Muscle of leg (tissue), 16 donors: ENCODE measurements at places on chromosomes 5 and 9. TPM values are rescaled to one million over a fixed set of nuclear protein-coding genes. Genes with fewer than 3 reads are reported as not detected.

The SPATA31C1 gene
- not detected for polyA plus RNA-seq

The TRIM36 gene
- 3.3 TPM for polyA plus RNA-seq

The IL33 gene
- polyA plus RNA-seq = 26.8 TPM

The F2RL2 gene
- polyA plus RNA-seq = 0.84 TPM

The FGF10 gene
- polyA plus RNA-seq = 12.1 TPM

The PCDHB2 gene
- 2.9 TPM for polyA plus RNA-seq

The FAXDC2 gene
- polyA plus RNA-seq = 11.1 TPM

The BARHL1 gene
- polyA plus RNA-seq = not detected

DNA sequence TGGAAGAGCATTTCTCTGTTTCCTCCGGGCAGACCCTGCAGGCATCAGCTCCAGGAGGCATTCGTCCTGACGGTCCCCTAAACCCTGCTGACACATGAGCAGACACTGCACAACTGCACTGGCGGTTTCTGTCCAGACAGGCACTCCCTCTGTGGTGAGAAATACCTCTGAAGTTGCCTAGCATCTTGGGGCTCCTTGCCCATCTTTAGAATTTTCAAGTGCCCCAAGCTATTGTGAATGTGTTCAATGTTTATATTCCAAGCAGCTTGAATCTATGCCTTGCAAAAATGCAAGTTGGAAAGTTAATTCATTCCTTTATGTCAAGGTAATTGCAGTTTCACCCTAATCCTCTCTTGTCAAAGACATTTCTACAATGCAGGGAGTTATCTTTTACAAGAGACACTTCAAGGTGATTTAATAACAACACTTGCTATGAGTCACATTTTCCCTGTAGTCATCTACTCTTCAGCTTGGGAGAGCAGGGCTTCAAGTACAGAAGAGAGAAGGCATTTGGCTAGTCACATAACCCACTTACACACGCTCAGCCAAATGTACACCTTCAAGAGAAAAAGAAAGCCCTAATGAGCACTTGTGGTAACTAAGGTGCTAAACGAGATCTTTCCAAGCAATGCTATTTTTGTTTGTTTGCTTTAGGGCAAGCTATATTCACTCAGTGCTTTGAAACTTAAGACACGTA is 302.5 kb downstream of the MLLT3 start:
- H3K36me3 ChIP-seq = no peaks in the 10 kb centered on the region
- DNase-seq = peak; percentile 24
- no peak overlapping the region for H3K4me3 ChIP-seq
- no peaks in the 10 kb centered on the region for H3K27me3 ChIP-seq
- H3K27ac ChIP-seq = no peak overlapping the region

DNA sequence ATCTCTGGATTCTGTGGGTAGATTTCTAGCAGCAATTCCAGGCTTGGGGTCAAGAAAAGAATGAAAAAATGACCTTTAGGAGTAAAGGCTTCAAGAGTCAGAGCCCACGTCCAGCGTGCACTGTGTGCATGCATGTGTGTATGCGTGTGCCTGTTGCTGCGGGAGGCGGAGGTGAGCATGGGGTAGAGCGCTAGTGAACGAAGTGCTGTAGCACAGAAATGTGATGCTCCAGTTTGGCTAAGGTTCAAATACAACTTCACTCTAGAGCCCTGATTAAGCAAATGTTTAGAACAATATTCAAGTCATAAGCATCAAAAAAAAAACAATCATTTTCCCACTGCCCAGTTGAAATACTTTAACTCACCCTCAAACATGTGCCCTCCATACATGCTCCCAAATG is 403.9 kb downstream of the ZNF608 start:
- no peak overlapping the region for H3K4me3 ChIP-seq
- H3K36me3 ChIP-seq = no peaks in the 10 kb centered on the region
- H3K4me1 ChIP-seq = peaks cover 12% of the 10 kb centered on the region

DNA sequence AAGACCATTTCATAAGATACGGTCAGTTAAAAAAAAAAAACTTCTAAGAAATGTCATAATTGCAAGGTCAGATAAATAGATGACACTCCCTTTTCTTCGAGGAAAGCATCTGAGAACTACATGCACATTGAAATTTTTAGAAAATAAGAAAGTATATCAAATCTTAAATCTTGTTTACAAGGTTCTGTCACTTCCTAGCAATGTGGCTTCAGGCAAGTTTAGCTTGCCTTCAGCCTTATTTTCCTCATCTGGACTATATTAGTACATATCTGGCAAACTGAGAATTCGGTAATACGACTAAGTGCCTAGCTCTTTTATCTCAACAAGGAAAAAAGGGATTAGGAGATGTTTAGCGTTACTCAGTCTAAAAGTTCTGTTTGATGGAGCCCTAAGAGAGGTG is 32.5 kb upstream of the OR2K2 start:
- H3K27ac ChIP-seq = no peak overlapping the region
- no peak overlapping the region for H3K4me3 ChIP-seq
- no peaks in the 10 kb centered on the region for H3K4me1 ChIP-seq
- no peak for DNase-seq

- no peak overlapping the region for H3K4me3 ChIP-seq
- H3K27ac ChIP-seq = no peak overlapping the region
- peaks cover 4% of the 10 kb centered on the region for H3K27me3 ChIP-seq
- H3K36me3 ChIP-seq = no peaks in the 10 kb centered on the region
Measured at GRCh38 chr9:134913713-134914500, 3.8 kb downstream of the FCN1 start.

DNA sequence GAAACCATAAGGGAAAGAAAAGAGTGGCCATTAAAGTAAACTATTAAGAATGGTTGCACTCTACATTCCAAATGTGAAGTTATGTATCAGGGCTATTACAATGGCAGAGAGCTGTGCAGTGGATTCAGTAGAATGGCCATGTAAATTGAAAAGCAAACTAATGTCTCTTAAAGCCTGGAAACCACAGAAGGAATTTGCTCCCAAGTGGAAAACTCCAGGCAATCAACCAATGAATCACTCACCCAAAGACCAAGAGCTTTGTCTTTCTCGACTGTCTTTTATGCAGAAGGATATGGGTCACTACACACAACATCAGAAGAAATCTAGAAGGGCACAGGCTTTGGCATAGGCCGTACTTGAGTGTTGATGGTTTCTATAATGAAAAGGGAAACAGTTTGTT is 114.9 kb downstream of the TLE1 start:
- H3K4me3 ChIP-seq = no peak overlapping the region
- H3K36me3 ChIP-seq = peaks cover 2% of the 10 kb centered on the region
- DNase-seq = no peak
- H3K27me3 ChIP-seq = no peaks in the 10 kb centered on the region
- H3K4me1 ChIP-seq = no peaks in the 10 kb centered on the region

DNA sequence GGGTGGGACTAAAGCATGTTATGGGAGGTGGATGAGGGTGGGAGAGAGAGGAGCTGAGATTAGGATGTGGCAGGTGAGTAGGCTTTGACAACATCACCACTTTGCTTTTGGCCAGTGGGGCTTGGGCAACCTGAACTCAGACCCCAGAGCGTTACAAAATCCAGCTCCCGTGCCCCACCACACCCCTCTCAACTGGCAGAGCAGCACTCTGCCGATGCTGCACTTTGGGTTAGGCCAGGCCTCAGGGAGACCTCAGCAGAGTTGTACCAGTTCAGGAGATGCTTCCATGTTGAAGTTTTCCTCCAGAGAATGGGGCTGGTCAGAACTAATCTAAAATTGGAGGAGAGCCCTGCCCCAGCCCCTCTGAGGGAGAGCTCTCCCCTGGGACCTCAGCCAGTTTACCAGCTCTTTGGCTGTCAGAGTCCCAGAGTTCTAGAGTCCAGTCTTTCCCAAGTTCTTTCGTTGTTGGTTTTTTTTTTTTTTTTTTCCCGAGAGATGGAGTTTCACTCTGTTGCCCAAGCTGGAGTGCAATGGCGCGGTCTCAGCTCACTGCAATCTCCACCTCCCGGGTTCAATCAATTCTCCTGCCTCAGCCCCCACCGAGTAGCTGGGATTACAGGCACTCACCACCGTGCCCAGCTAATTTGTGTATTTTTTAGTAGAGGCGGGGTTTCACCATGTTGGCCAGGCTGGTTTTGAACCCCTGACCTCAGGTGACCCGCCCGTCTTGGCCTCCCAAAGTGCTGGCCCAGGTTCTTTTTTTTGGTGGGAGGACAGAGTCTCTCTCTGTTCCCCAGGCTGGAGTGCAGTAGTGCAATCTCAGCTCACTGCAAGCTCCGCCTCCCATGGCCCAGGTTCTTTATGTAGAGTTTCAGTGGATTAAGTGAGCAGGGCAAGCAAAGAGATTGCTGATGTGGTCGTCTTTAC is 17.8 kb downstream of the NUDT2 start:
- no peak overlapping the region for H3K27ac ChIP-seq
- peaks cover 23% of the 10 kb centered on the region for H3K36me3 ChIP-seq
- no peaks in the 10 kb centered on the region for H3K27me3 ChIP-seq
- peaks cover 20% of the 10 kb centered on the region for H3K4me1 ChIP-seq
- no peak overlapping the region for H3K4me3 ChIP-seq
- no peak for DNase-seq

DNA sequence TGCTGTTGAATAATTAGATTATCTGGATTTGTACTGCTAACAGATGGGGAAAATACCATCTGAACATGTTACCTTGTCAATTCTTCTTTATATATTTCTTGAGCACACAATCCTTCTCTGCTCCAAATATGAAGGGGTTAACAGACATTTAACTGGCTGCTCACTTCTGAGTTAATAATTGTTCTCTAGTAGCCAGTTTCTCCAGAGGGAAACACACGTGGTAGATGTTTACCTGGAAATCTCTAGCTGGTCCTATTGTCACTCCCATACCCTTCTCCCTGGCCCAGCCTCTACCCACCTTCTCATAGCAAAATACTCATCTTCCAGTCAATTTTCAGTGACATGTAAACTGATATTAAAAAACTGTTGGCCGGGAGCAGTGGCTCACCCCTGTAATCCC is 101.5 kb upstream of the ZNF462 start:
- H3K4me1 ChIP-seq = peaks cover 2% of the 10 kb centered on the region
- H3K27ac ChIP-seq = no peak overlapping the region
- H3K4me3 ChIP-seq = no peak overlapping the region

DNA sequence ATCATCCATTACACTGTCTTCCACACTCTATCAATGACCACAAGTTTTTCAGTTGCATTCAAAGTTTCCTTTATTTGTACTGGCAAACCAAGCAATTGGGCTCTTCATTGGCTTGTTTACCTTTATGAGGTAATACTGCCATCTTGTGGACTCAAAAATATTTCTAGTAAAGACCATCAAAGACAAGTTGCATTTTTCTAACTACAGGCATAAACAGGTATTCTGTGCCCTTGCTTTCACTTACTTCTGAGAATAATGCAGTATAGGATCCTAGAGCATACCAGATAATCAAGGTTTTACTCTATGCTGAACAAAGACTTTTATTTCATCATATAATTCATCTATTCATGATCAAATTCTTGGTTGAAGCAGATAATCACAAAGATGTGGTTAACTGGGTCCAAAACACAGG is 173.7 kb upstream of the POU5F2 start:
- H3K36me3 ChIP-seq = no peaks in the 10 kb centered on the region
- H3K4me1 ChIP-seq = no peaks in the 10 kb centered on the region
- no peaks in the 10 kb centered on the region for H3K27me3 ChIP-seq
- H3K27ac ChIP-seq = no peak overlapping the region
- peak; percentile 23 for DNase-seq

- peaks cover 48% of the 10 kb centered on the region for H3K27me3 ChIP-seq
- DNase-seq = no peak
- no peaks in the 10 kb centered on the region for H3K36me3 ChIP-seq
- H3K4me3 ChIP-seq = no peak overlapping the region
Measured at GRCh38 chr9:130669965-130670364, 5.6 kb downstream of the PRDM12 start.

GRCh38 chr5:97297063-97297703 is 114.1 kb upstream of the RIOK2 start:
- H3K27ac ChIP-seq = no peak overlapping the region
- no peaks in the 10 kb centered on the region for H3K27me3 ChIP-seq
- H3K4me1 ChIP-seq = no peaks in the 10 kb centered on the region
- H3K36me3 ChIP-seq = no peaks in the 10 kb centered on the region

GRCh38 chr9:93463638-93464248 is 10.4 kb upstream of the FAM120AOS start:
- no peaks in the 10 kb centered on the region for H3K36me3 ChIP-seq
- DNase-seq = no peak
- no peak overlapping the region for H3K27ac ChIP-seq
- peaks cover 15% of the 10 kb centered on the region for H3K4me1 ChIP-seq

- peaks cover 46% of the 10 kb centered on the region for H3K4me1 ChIP-seq
- no peaks in the 10 kb centered on the region for H3K36me3 ChIP-seq
- H3K27me3 ChIP-seq = peaks cover 90% of the 10 kb centered on the region
- no peak overlapping the region for H3K4me3 ChIP-seq
- no peak for DNase-seq
Measured at GRCh38 chr9:137049544-137050449, 3.8 kb upstream of the NPDC1 start.

GRCh38 chr5:30997681-30998080 is 195.8 kb upstream of the CDH6 start:
- H3K27ac ChIP-seq = no peak overlapping the region
- no peaks in the 10 kb centered on the region for H3K36me3 ChIP-seq
- H3K27me3 ChIP-seq = no peaks in the 10 kb centered on the region

- no peaks in the 10 kb centered on the region for H3K27me3 ChIP-seq
- no peak overlapping the region for H3K27ac ChIP-seq
- peaks cover 67% of the 10 kb centered on the region for H3K36me3 ChIP-seq
Measured at GRCh38 chr9:136521537-136521936, 24.3 kb downstream of the NOTCH1 start.

DNA sequence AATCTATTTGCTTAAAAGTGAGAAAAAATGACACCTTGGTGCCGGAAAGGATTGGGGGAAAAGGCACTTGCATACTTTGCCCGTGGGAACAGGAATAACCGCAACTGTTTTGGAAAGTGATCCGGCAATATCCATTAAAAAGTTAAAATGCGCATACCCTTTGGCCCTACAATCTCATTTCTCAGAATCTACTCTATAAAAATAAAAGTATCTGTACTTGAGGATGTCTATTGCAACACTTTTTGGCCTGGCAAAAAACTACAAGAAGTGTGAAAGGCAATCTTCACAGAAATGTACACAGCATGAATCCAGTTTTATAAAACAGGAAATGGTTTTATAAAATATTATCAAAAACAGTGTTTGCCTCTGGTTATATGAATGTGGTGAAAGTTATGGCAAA is 58.3 kb upstream of the NFIL3 start:
- no peak overlapping the region for H3K4me3 ChIP-seq
- H3K27me3 ChIP-seq = no peaks in the 10 kb centered on the region
- H3K27ac ChIP-seq = no peak overlapping the region
- DNase-seq = no peak
- peaks cover 5% of the 10 kb centered on the region for H3K4me1 ChIP-seq
- H3K36me3 ChIP-seq = no peaks in the 10 kb centered on the region

- H3K27ac ChIP-seq = no peak overlapping the region
- DNase-seq = no peak
- no peaks in the 10 kb centered on the region for H3K27me3 ChIP-seq
- no peaks in the 10 kb centered on the region for H3K36me3 ChIP-seq
- H3K4me1 ChIP-seq = no peaks in the 10 kb centered on the region
Measured at GRCh38 chr9:5052838-5053237, 67.8 kb downstream of the JAK2 start.
